ELR (cell line): ENCODE measurements at places on chromosomes 7 and 10.

- DNase-seq: no peak
These were observed 4.1 kb downstream of the CYP2W1 start for GRCh38 chr7:986766-987751.

- peak; percentile 49 for DNase-seq
These were observed 115.2 kb upstream of the CDK1 start for GRCh38 chr10:60662917-60663614.

GRCh38 chr7:47601119-47601880 lies 19.4 kb upstream of the TNS3 start:
- DNase-seq: peak; percentile 98

- DNase-seq: no peak
These were observed 87.5 kb downstream of the RGS10 start for GRCh38 chr10:119454990-119455389.

DNA sequence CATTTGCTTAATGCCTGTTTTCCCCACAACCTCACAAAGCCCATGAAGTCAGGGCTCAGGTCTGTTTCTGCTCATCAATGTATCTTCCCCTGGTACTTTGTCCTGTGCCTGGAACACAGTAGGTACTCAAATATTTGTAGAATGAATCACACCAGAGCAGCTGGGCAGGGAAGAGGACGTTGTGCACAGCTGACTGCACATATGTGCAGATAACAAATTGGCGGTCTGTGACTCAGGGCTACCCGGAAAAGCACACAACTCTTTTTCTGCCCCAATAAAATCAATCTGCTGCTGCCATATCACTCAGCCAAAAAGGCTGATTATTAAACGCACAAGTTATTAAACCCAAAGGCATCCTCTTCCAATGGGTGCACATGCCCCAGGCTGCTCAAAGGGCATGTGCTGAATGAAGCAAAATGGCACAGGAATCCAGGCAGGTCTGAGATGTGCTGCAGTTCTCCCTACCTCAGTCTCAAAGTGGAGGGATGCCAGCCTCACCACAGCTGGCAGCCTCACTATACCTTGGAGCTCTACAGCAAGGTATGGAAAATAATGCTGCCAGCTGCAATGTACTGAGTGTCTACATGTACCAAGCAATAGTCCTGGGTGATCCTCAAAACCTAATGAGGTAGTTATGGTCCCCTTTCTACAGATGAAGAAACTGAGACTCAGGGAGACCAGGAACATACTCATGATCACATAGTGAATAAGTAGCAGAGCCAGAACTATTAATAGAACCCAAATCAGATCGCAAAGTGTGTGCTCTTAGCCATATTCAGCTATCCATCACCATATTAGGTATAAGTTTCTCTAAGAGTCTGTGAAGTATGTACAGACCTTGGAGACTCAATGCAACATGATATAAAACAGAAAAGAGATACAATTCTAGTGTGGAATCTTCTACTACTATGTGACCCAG lies 43.4 kb downstream of the SORBS1 start:
- peak; percentile 24 for DNase-seq

GRCh38 chr7:77657427-77658224 lies 38.6 kb upstream of the RSBN1L start:
- peak; percentile 57 for DNase-seq

DNA sequence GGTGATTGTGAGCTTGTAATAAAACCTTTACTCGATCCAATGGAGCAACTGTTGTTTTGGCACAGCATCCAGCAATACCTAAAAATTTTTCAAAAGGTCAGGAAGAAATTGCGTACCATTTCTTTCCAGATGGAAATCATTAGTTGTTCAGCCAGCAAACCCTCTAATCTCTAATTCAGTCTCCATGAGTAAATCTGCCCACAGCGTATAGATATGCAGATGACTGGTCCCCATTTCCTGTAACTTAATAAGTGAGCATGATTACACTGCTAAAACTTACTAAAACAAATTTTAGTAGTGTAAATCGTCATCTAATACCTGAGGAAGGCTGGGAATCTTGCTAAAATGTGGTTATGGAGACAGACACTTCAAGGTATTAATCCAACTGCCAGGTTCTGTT lies 10.6 kb downstream of the SLC25A16 start:
- DNase-seq: peak; percentile 42

- DNase-seq: peak; percentile 45
These were observed at the start of gene TMEM184A for GRCh38 chr7:1555813-1556543. TMEM184A (minus strand) TSS chr7:1556205; CDS start chr7:1555484, 721 bp downstream.

- DNase-seq: no peak
These were observed 19.9 kb downstream of the ADAP1 start for GRCh38 chr7:934469-935163.

DNA sequence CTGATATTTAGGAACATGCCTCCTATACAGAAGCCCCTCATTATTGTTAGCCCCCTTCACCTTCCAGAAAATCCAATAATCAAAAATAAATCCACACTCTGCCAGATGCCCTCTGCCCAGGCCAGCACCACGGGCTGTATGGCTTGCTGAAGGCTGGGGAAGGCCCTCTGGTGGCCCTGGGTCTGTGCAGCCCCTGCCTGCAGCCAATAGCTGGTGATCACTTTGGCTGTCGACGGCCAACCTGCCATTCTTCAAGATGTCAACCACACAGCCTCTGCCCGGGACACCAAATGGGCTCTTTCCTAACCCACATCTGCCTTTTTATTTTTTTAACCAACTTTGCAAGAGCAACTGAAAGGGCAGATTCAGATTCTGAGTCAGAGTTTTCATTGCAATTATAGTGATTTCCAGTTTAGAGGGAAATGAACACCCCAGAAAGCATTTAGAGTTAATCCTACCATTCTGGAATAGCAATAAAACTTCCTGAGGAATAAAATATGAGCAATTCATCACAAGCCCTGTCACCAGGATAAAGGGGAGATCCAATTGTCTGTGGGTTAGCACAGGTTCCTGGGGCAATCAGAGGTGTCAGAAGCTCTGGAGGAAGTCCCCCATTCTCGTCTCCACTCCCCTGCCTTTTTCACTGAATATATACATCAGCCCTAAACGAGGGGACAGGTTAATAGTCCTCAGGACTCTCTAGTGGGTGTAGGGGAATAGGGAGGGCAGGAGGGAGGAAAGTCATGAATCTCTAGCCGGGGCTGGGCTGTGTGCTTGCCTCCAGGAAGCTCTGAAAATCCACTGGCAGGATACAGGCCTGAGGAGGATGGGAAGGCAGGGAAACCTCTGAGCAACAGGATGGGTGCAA lies 211.3 kb downstream of the GRID1 start:
- DNase-seq: no peak

DNA sequence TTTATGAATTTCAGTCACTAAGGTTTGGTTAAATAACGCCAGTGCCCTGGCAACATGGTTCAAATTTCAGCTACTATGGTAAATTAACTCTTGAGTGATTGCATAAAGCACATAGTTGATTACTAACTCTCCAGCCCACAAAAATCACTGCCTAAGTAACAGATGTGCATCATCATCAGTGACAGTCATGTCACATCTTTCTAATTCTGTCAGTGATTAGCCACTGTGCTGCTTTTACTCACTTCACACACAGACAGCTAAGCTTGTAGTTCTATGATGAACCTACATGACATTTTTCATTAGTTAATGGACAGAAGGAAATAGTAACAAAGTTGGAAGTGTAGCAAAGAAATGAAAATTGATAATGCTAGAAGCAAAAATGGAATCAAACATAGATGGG lies 108.9 kb downstream of the DNAH11 start:
- DNase-seq: no peak

DNA sequence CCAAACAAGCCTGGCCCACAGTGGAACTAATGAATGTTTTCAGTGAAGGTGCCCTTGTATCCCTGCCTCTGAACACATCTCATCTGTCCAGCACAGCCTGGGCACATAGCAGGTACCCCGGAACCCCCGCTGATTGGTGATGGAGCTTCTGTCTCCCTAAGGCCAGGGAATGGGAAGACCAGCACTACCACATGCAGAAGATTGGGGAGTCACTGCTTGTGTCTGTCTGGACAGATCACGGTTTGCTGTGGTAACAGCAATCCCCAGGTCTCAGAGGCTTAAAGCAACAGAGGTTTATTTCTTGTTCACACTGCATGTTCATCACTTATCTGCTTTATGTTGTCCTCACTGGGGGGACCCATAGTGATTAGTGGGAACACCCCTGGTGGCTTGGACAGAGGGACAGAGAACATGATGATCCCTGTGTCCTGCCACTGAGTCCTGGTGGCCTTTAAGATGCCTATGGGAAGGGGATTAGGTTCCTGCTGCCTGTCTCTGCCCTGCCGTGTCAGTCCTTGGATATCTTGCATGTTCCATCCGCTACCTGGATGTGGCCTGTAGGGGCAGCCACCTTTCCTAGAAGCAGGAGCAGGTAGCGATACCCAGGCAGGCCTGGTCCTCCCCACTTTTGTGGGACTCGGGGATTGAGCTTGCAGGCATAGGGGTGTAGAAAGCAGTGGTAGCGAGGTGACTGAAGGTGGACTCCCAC lies 3.6 kb downstream of the TSPAN14 start:
- peak; percentile 28 for DNase-seq

GRCh38 chr10:97534746-97535367 lies 36.1 kb downstream of the UBTD1 start:
- DNase-seq: peak; percentile 59

DNA sequence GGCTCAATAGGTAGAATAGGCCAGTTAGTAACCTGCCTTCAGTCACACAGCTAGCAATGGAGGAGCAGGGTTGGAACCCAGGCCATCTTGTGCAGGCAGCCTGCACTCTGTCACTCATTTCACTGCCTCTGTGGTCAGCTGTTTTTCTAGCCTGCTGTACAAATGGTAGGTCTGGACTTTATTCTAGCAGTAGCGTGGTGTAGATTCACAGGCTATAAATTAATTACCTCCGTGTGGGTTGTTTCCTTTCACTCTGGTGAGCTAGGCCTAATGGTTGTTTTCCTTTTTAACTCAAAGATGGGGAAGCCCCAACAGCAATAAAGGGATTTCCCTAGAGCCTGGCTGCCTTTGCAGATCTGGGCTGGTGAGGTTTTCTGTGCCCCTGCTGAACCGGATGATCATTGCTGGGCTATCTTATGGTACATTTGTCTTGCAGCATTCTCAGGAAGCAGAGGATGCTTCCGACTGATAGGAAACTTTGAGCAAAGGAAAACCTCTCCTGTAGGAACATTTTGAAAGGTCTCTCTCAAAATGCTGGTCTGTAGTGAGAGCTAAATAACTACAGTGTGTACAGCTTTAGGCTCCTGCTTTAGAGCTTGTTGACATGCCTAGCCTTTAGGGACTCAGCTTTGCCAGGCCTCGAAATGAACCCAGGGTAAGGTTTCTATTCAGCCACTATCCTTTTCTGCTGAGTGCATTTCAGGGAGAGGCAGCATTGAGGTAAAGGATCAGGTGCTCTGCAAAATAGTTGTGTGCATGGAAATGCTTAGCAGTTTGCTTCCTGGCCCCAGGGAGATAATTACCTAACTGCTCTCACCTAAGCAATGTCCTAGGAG lies 157.4 kb downstream of the ST7 start:
- DNase-seq: no peak

GRCh38 chr10:24901686-24902399 lies 50.6 kb downstream of the PRTFDC1 start:
- DNase-seq: peak; percentile 98

GRCh38 chr7:22320416-22320815 lies 36.5 kb downstream of the RAPGEF5 start:
- no peak for DNase-seq

GRCh38 chr7:134451656-134452055 lies 7.2 kb downstream of the AKR1B1 start:
- DNase-seq: no peak
